ENCODE measurements at places on chromosomes 2 and 18.

- peak; percentile 18 for DNase-seq
Observed at GRCh38 chr2:151853070-151853758, 25.0 kb upstream of the ARL5A start.

GRCh38 chr18:46299465-46300008 is 195.4 kb downstream of the HAUS1 start:
- no peak for DNase-seq

GRCh38 chr2:96081042-96081441 is 35.3 kb downstream of the ADRA2B start:
- DNase-seq: no peak

DNA sequence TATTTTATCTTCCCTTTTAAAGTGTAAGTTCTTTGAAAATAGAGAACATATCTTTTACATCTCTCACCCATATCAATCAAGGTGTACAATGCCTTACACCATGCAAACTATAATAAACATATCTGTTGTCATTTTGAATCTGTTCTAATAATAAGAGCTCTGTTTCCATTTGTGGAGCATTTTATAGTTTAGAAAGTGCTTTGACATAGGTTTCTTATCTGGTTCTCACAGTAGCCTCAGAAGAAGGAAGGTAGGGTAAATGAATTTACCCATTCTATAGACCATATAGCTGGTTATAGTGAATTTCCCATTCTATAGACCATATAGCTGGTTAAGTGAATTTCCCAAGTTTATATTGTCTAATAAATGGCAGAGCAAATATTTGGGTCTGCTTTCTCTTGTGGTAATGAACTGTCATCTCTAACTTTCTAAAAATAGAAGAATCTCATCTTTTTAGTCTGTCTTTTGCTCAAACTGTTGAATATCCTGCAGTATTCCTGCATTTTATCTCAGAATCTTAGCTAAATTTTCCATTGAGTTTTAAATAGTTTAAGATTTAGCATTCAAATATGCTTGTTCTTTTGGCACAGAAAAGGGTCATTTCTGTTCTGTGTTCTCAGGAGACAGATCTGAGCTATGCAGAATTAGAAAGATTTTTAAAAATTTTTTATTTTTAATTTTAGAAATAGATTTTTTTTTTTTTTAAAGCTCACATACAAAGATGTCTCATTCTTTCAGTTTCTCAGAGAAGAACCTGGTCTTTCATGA is 80.7 kb upstream of the STON1 start:
- DNase-seq: no peak

DNA sequence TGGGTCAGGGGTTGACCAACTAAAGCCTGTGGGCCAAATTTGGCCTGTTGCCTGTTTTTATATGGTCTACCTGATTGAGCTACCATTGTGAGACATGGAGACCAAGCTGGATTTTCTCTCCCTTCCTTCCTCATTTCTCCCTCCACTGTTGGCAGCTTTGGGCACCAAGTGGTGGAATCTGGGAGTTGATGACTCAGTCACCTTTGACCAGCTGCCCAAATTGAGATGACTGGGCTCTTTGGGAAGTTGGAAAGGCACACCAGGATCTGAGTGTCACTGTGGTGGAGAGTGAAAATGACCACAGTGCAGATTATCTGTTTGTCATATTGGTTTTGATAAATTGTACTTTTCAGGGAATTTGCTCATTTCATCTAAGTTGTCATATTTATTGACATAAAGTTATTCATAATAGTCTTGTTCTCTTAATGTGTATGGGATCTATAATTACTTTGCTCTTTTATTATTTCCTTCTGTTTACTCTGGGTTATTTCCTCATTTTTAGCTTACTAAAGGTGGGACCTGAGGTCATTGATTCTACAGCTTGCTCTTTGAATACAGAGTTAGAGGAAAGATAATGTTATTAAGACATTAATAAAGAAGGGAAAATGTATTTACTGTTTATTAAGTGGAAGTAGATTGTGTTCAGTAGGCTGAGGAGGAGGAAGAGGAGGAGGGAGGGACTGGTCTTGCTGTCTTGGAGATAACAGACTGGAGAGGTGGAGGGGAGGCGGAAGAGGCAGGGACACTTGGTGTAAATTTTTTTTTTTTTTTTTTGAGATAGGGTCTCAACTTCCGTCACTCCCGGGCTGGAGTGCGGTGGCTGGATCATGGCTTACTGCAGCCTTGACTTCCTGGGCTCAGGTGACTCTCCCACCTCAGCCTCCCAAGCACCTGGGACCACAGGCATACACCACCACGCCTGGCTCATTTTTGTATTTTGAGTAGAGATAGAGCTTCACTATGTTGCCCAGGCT is 31.8 kb downstream of the AGFG1 start:
- DNase-seq: peak; percentile 72

DNA sequence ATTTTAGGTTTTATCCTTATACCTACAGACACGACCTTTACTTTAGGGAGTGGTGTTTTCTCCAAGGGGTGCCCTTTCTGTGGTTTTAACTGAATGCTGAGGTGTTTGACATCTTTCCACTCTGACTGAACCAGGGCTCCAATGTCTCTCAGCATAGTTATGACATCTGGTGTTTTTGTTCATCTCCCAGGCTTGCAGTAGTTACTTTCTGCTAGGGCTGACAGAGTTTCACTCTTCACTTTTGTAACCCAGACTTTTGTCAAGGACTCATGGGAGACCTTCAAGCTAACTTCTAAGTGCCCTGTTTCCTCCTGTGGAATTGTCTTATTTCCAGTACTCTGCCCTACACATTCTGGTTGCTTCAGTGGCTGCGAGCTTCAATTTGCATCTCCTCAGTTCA is 103.1 kb downstream of the CCDC85A start:
- DNase-seq: no peak

DNA sequence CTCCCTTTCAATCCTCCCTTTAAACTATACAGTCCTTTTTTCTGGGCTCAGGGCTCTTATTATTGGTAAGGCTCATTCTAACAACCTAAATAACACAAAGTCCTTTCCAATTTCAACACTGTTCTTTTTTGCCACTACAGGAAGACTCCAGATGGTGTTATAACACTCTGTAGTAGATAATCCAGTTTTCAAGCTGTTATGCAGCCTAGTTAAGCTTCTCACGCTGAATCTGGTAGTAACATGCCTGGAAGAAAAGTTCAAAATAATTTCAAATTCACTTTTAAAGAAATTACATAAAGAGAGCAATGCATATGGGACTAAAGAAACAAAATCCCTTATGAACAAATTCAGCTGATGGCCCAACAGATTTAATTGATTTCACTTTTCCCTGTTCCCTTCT is 3.2 kb upstream of the MPP4 start:
- DNase-seq: no peak

DNA sequence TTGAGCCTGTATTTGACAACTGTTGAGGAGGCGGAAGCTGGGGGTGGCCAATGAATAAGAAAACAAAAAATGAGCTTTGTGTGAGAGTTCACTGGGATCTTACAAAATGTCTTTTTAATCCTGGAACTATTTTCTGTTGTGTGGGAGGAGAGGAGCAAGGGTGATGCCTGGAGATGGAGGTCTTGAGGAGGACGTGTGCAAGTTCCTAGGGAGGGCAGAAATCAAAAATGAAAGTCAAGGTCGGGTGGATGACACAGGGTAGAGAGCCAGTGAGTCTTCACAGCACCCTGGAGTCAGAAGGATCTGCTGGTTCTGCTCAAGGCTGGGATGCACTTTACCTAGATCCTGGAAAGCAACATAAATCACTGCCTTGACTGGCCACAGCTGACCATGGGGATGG is 180.3 kb upstream of the PKDCC start:
- peak; percentile 12 for DNase-seq

DNA sequence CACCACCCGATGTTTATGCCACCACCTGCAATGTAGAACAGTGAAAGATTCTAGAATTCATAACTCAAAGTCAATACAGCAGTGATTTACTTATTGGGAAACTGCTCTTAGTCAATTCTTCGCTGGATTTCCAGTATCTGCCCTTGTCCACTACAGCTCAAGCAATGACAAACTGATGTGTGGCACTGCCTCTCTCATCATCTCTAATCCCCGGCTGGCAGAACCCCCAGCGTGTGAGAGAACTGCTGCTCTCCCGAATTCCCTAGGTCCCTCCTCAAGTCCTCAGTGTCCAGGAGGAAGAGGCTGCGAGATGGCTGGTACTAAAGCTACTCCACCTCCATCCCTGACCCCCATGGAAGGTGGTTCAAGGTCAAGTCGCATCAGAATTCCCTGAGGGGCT is 1.6 kb downstream of the TXNL4A start:
- DNase-seq: peak; percentile 36

- DNase-seq: no peak
Observed at GRCh38 chr2:158777077-158777476, 18.0 kb upstream of the DAPL1 start.

DNA sequence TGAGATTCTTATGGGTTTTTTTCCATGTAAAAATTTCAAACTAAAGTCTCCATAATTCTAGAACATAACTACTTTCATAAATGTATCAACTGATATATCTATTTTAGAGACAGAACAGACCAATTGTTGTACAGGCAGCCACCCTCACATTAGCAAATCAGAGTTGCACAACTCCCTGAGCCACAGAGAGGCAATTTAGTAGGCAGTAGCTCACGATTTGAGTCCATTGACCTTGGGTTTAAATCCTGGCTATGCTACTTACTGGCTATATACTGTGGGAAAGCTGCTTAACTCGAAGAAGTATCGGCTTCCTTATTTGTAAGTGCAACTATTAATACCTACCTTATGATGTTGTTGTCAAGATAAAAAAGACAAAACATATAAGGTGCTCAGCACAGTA is 16.2 kb downstream of the MTIF2 start:
- no peak for DNase-seq

DNA sequence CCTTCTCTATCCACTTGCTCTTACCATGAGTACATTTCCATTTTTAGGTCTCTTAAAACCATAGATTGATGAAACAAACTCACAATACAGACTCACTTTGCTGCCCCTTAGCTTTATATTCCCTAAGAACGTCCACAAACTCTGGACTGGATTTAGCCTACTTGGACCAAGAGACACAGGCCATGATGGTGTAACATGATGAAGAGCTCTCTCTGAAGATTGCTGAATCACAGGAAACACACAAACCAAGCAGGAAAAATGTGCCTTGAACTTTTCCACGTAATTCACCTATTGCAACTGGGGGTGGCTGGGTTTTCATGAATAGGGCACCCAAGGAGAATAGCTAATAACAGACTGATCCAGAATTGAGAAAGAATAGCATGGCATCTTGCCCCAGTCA is 201.7 kb upstream of the RBBP8 start:
- no peak for DNase-seq

DNA sequence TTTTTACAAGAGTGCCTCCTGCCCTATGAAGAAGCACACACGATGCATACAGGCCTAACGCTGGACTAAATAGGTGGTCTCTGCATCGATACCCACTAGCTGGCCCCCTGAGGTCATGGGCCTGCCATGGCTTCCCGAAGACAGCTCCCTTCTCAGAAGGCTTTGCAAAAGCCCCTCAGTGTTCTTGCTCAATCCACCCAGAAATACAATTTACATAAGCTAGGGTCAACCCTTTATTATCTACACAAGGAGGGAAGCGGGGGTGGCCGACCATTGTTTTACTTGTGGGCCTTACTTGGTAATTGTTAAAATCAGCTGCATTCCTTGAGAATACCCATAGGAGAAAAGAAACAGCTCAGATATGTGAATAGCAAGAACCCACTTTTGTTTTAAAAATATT is 28.5 kb downstream of the UXS1 start:
- DNase-seq: no peak

DNA sequence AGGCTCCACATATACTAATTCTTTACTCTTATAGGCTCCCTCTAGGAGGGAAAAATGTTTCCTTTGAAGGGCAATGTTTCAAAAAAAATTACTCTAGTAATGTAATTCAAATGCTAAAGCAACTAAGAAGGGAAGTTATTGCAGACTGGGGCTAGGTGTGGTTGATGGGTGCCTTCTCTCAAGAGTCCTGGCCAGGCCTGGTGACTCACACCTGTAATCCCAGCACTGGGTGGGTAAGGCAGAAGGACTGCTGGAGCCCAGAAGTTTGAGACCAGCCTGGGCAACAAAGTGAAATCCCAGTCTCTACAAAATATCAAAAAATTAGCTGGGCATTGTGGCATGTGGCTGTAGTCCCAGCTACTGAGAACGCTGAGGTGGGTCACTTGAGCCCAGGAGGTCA is 31.2 kb upstream of the CDKL4 start:
- DNase-seq: no peak

- DNase-seq: no peak
Observed at GRCh38 chr2:188280811-188281222, 10.9 kb upstream of the GULP1 start.

- no peak for DNase-seq
Observed at GRCh38 chr2:175007510-175007909, 2.3 kb upstream of the CHN1 start.

DNA sequence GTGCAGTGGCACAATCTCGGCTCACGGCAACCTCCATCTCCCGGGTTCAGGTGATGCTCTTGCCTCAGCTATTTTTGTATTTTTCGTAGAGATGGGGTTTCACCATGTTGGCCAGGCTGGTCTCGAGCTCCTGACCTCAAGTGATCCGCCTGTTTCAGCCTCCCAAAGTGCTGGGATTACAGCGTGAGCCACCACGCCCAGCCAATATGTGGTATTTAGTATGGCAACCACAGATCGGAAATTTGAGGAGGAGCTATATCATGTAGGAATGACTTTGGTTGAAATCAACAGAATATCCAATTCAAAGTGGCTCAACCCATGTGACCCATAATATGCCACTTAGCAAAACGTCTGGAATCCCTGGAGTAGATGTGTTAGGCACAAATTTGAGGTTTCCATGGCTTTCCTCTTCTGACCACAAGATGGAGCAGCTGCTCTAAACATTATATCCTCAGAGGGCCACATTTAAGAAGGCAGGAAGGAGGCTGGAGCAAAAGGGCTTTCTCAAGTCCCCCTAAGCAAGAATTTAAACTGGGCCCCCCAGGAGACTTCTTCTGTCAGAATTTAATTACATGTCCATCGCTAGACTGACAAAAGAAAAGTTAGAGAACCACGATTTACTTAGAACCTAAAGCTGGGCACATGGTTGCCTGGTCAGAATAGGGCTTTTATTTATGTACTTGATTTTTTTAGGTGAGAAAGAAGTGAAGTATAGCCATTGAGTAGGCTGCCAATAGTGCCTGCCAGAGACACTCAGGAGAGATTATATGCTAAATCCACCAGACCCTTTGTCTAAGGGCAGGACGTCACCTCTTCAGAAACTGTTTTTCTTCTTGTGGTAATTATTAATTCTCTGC is 49.6 kb upstream of the ITSN2 start:
- peak; percentile 85 for DNase-seq

DNA sequence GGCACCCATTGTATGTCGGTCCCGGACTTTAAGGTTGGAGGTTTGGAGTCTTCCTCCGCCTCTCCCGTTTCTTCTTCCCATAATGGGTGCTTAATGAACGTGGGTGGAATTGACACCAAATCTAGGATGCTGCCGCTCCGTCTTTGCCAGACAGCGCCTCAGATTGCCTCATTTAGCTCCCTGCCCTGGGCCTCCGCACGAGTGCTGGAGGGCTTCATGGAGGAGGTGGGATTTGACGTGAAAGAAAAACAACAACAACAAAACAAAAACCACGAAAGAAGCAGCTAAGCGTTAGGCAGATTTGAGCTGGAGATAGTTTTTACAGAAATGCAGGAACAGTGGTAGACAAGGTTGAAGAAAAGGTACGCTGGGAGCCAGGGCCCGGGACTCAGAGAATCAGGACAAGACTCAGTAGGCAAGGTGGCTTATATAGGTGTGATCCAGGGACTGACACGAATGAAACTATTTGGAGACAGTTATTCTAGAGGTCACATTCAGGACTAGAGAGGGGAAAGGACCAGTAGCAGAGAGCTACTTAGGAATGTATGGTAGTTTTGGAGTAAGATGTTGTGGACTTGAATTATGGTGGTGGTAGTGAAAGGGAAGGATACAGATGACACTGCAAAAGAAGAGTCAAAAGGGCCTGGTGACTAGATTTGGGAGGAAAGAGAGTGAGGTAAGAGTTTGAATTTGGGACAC is 605 bp downstream of the ZNF2 start:
- DNase-seq: no peak
